ENCODE measurements at places on chromosomes 2 and 18.

- DNase-seq, result no peak
Observed at GRCh38 chr2:110840508-110840907, 108.1 kb downstream of the ACOXL start.

GRCh38 chr18:56067969-56068671, 480.1 kb upstream of the TCF4 start:
- DNase-seq, result no peak

DNA sequence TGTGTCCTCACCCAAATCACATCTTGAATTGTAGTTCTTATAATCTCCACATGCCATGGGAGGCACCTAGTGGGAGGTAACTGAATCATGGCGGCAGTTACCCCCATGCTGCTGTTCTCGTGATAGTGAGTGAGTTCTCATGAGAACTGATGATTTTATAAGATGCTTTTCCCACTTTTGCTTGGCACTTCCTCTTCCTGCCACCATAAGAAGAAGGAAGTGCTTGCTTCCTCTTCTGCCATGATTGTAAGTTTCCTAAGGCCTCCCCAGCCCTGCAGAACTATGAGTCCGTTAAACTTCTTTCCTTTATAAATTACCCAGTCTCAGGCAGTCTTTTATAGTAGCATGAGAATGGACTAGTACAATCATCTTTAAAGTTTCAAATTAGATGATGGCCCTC, 902.4 kb upstream of the PIK3C3 start:
- no peak for DNase-seq

- DNase-seq, result no peak
Observed at GRCh38 chr2:182404975-182405561, 21.8 kb downstream of the PDE1A start.

DNA sequence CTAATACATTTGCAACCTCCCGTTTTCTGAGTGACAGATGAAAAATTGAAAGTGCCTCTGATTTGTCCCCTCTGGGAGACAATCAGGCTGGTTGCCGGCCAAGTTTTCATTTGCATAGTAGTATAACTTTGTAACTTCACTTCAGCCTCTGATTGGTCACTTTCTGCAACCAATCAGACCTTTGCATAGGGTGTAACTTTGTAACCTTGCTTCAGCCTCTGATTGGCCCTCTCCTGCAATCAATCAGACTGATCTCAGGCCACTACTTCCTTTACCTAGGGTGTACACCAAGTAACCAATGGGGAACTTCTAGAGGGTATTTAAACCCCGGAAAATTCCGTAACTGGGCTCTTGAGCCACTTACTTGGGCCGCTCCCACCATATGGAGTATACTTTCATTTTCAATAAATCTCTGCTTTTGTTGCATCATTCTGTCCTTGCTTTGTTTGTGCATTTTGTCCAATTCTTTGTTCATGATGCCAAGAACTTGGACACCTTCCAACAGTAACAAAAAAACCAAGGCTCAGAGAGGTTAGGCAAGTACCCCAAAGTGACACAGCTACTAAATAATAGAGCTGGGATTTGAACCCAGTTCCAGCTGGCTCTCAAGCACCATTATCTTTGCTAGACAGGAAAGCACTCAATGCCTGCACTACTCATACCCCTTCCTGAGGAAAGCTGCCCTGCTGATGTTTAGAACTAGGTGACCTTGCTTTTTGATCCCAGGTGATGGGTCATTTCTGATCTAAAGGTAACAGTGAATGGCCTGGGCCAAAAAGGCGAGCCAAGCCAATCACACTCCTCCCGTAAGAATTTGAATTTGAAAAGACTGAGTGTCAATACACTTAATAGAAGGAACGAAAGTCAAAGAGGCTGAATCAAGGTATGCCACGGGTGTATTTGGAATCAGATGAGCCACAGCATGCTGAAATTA, 10.9 kb upstream of the MYOM1 start:
- peak; percentile 24 for DNase-seq

- no peak for DNase-seq
Observed at GRCh38 chr2:64637931-64638330, 15.8 kb downstream of the SERTAD2 start.

DNA sequence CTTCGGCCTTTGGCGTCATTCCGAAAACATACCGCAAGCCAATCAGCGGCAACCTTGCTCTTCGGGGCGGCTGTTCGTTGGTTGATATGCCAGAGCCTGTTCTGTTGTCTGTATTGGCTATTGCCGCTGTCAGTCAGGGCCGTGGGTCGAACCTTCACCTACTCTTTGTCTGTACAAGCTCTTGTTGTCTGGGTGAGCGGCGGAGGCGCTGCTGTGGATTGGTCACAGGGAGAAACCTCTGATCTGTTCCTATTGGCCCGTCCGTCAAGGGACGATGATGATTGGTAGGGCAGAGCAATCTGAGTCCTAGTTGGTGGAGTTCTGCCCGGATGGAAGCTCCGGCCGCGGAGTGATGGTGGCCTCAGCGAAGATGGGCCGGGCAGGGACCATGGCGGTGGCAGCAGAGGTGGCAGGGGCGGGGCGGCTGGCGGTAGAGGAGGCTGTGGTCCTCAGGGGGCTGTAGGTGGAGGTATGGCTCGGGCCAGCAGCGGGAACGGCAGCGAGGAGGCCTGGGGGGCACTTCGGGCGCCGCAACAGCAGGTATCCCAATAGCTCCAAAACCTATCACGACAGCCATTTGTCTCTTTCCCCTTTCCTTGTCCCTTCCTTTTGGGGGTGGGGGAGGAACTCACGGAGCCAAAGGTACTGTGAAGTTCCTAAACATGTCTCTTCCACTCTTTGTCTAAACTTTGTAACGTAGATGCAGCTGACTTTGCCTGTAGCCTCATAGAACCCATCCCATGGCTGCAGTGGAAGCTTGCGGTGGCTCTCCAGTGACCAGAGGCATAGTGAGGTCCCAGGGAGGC, at the start of gene WBP1:
WBP1 (plus strand) TSS at position 307 of the 806 bp plus-strand sequence; CDS start at position 472, 165 bp downstream.
- peak; percentile 100 for DNase-seq

GRCh38 chr2:139048017-139048416, 267.8 kb upstream of the NXPH2 start:
- no peak for DNase-seq

- no peak for DNase-seq
Observed at GRCh38 chr2:60597346-60597745, 43.9 kb upstream of the BCL11A start.

GRCh38 chr2:241573741-241574140, 15.2 kb downstream of the BOK start:
- DNase-seq, result no peak

- DNase-seq, result no peak
Observed at GRCh38 chr18:76451396-76452331, 43.4 kb downstream of the ZNF516 start.

DNA sequence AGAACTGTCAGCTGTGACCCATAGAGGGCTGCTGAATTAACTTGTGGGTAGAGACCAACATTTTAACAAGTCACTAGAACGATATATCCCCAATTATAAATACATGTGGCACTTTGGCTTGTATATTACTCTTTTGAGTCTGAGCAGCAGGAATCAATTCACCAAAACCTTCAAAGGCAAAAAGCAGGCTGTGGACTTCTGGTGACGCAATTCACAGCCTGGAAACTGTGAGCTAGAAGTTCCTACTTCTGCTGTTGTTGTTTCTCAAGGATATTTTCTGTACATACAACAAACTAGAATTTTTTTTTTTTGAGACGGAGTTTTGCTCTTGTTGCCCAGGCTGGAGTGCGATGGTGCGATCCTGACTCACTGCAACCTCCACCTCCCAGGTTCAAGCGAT, 37.3 kb downstream of the PTCD3 start:
- no peak for DNase-seq

- peak; percentile 56 for DNase-seq
Observed at GRCh38 chr2:230052299-230052698, 16.4 kb downstream of the SLC16A14 start.

DNA sequence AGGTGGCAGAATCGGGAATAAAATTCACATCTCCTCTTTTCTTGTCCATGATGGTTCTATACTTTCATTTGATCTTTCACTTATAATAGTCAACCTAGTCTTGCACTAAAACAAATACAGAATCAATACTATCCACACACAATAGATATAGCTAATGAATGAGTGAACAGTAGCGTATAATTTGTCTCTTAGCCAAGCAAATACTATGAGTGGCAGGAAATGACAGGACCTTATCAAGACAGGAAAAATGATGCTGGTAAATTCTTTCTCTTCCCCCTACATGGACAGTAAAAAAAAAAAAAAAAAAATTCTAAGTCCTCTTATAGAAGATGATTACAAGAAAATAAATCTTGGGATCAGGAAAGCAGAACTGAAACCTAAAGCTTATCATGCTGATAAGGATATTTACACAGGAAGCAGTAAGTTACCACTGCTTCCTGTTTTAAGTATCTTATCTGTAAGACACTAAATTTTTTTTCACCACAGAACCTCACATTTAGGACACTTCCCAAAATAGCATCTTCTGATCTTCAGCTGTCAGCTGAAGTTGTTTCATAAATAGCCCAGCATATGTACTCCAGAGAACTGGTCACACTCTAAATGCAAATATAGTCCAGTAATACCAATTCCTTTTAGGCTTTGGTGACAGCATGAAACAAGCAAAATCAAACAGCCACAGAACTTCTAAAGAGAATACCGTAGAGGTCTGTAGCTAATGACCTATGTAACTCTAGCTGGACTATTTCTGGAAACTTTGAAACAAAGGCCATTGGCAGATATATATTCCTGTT, 27.0 kb downstream of the IRS1 start:
- peak; percentile 56 for DNase-seq

GRCh38 chr2:106954304-106954703, 68.3 kb upstream of the ST6GAL2 start:
- DNase-seq, result no peak

GRCh38 chr2:37851828-37852584, 73.1 kb upstream of the RMDN2 start:
- DNase-seq, result peak; percentile 44

DNA sequence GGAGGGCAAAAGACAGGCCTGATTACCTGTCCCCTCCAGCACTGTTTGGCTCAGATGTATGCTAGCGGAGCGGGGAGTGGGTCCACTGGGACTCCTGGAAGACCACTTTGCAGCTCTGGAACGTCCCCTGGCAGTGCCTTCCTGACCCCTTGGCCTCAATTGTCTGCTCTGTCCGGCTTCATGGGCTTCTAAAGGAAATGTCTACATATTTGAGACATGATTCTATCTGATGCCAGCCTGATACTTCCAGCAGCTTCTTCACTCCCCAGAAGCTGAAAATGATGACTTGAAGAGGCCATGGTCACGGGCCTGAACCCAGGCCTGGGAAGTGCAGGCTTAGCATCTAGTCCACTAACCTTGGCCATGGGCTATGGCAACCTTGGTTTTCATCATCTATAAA, 112.1 kb downstream of the ACAA2 start:
- DNase-seq, result no peak

DNA sequence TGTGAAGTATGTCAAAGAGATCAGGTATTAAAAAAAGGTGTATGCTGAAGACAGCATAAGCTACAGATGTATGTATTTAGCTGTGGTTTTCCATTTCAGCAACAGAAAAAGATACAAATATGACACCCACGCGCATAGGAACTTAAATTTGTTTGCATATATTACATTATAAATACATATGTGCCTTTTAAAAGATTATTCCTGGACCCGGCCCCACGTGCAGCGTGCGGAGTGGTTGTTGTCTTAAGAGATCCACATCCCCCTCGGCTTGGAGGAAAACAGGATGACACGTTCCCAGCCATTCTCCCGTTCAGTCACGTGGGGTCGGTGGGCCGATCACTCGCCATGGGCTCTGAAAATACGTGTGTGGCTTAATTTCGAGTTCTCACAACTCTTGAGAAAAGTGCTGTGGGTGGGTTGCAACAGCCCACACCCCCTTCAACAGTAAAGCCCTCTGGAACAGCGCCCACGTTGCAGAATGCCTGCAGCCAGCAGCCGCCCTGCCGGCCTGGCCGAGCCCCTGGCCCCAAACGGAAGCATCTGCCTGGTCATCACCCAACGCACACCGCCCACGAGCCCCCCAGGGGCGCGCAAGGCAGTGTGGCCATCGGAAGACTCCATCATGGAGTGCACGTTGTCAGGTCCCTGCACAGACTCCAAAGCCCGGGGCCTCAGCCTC, 18.6 kb upstream of the KCNG2 start:
- no peak for DNase-seq

GRCh38 chr2:10303181-10303693, 533 bp downstream of the HPCAL1 start:
- no peak for DNase-seq

GRCh38 chr2:99152199-99152895, 2.4 kb downstream of the TSGA10 start:
- no peak for DNase-seq

GRCh38 chr2:102239344-102239743, 52.5 kb downstream of the IL1RL2 start:
- DNase-seq, result no peak

- DNase-seq, result peak; percentile 17
Observed at GRCh38 chr2:65922794-65923193, 490.4 kb upstream of the SPRED2 start.

DNA sequence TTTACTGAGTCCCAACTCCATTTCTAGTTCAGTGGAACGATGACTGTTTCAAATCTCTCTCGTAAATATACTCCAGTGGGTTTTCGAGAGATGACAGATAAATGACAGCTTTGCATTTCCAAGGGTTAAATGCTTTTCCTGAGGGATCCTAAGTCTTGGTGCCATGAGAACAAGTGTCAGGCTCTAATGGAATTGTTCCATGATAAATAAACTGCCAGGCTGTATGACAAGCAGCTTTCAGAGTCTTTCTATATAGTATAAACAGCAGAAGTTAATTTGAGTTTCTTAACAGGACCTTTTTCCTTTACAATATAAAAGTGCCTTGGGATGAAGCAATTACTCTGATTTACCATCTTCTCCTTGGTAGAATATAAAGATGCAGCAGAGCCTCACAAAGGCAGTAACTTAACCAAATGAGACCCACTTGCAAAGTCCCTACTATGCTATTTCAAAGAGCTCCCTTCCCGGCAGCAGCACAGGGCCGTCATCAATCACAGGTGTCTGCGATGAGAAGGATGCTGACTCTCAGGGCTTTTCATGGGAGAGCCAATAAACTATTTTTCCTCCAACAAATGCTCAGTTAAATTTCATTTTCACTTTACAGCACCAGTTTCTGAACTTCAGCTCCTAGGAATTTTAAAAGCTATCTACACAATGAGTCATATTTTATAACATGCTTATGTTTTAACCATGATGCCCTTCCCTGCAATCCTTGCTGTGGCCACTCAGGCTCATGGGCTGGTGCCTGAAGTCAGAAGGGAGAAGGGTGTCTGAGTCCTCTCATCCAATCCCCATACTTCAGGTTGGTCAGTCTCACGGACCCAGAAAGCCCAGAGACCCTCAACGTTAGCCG, 123.8 kb downstream of the AFF3 start:
- DNase-seq, result no peak

DNA sequence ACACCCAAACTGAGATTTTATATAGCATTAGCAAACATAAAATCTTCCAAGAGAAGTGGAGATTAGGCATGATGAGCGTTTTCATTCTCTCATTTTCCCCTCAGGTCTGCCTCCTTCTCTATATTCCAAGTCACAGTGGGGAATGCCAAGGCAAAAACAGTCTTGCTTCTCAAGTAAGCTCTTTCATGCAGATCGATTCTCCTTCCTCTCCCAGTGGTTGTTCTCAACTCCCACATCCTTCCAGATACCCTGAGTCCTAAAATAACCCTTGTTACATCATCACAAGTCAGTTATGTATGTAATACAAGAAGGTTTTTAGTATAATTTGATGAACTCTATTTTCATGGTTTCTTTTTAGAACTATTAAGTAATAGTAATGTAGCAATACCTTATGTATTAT, 150.6 kb downstream of the TXNL1 start:
- DNase-seq, result no peak
